Stimulated activated CD4-positive, alpha-beta T cell treated with anti-CD3 and anti-CD28 coated beads, Interleukin-15, amount 100 ng/mL, for 24 hours (primary cell): ENCODE measurements at places on chromosomes 2 and 18.

GRCh38 chr18:77101410-77102258 lies 30.9 kb downstream of the MBP start:
- DNase-seq: peak; percentile 77

DNA sequence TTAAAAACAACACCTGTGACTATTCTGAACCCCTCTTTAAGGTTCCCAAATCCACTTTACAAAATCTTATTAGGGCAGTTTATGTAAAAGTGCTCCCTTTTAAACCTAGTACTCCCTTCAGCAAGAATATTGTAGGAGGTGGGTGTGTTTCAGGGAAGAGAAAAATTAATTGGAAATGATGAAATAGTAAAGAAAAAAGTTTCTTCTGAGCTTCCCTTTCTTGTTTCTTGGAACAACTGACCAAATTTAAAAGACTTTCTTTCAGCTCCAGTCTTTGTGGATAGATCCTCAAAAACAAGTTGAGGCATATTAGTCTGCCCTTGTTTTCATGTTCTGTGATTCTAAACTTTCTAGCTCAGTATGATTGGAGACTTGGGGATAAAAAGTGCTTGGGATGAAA lies 3.0 kb downstream of the VWA3B start:
- no peak for DNase-seq

GRCh38 chr2:11257964-11258363 lies 86.5 kb downstream of the ROCK2 start:
- no peak for DNase-seq

GRCh38 chr2:193712912-193713311 lies 1518.2 kb upstream of the TMEFF2 start:
- DNase-seq: no peak

- DNase-seq: no peak
Observed at GRCh38 chr2:145800151-145801091, 1280.5 kb upstream of the ZEB2 start.

GRCh38 chr2:190315273-190315672 lies 4.4 kb downstream of the HIBCH start:
- no peak for DNase-seq

DNA sequence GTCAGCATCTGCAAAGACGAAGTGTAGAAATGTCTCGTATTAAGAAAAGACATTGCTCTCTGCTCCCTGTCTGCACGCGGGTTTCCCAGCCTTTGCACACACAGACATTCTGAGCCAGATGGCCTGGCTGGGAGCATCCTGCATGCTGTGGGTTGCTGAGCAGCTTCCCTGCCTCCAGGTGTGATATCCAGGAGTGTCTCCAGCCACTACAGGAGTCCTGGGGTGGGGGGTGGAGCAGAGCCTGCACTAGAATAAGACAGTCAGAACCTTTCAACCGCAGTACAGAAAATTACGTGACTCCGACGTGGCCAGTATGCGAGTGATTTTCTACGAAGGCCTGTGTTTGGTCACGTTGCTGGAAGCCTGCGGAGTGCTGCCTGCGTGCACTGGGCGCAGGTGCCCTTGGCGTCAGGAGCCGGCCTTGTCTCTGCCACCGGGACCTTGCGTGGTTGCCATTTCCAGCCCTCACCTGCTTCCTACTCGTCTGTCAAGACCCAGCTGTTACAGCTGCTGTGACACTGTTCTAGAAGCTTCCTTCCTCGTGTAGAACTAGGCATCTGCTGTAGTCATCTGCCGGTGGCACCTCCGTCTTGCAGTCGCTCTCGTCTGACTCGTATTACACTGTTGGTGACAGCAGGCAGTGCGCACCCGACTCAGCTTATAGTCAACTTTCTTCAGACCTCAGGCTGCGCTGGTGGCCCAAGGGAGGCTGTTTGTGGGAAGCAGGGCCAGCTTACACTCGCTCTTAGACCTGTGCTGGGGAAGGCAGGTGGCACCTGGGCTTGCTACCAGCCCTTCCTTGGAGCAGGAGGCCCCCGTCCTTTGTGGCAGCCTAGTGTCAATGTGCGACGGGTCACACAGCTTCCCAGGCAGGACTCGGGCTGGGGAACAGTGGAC lies 11.2 kb downstream of the CTDP1 start:
- no peak for DNase-seq

GRCh38 chr2:217513258-217513657 lies 489.5 kb downstream of the TNS1 start:
- DNase-seq: no peak

- no peak for DNase-seq
Observed at GRCh38 chr2:43303889-43304288, 77.5 kb upstream of the ZFP36L2 start.

DNA sequence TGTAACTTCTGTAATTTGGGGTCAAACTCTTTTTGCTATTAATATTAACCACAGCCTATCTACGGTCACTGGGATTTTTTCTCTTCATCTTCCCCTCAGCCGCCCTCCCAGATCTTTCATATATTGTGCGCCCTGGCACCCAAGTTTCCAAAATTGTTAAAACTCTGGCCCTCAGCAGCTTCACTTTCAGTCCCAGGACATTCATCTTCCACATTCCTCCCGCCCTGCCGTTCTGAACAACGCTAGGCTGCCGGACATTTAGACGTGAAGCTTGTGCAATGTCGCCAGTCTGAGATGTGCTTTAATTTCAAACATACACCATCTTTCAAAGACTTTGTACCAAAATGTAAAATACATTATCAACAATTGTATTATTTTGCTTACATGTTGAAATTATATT lies 1.8 kb upstream of the TMEM18 start:
- DNase-seq: no peak

DNA sequence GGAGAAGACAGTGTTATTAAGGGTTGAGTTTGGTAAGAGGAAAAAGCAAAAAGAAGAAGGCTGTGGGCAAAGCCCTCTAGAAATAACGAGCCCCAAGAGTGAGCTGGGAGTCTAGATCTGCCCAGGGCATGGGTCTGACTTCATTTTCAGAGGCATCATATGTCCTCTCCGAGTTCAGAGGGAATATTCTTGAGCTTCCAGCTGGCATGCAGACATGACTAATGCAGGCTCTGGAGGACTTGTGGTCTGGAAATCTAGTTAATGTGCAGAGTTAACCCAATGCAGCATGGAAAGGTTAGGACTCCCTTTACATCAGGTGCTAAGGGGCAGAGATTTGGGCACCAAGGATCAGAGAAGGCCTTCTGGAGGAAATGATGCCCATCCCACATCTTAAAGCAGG lies 7.3 kb downstream of the ACMSD start:
- DNase-seq: no peak

DNA sequence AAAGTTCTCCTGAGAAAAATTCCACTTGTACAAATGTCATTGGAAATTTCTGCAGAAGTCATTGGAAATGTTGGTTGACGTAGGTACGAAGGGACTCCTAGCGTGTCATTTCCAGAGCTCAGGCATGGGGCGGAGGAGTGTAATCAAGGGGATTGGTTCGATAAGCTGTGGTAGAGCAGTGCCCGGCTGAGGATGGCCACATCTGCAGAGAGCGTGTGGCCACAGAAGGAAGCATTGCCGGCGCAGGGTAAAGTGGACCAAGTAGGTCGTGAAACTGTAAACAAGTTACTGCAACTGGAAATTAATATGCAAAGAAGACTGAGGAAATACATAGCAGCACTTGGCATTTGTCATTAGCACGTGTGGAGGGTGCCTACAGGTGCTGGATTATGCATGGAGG lies 101.8 kb downstream of the DGKD start:
- DNase-seq: no peak

- DNase-seq: no peak
Observed at GRCh38 chr2:48131539-48132270, 225.4 kb upstream of the FBXO11 start.

DNA sequence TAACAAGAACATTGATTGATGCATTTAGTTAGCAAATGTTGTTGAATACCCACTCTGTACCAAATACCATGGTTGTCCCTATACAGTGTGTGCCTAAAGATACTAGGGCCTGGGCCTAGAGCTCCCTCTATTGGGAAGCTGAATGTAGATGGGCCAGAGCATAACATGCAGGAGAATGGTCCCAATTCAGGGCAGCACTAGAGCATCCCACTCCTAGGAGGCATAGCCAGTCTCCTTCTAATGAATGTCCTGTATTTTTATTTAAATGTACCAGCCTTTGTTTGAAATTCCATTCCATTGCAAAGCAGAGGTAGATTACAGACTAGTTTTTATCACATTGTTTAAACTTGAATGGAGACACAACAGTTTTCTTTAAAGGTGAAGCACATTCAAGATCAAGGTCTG lies 90.6 kb downstream of the FEZ2 start:
- peak; percentile 42 for DNase-seq

- DNase-seq: no peak
Observed at GRCh38 chr2:233945146-233945545, 28.0 kb downstream of the TRPM8 start.

DNA sequence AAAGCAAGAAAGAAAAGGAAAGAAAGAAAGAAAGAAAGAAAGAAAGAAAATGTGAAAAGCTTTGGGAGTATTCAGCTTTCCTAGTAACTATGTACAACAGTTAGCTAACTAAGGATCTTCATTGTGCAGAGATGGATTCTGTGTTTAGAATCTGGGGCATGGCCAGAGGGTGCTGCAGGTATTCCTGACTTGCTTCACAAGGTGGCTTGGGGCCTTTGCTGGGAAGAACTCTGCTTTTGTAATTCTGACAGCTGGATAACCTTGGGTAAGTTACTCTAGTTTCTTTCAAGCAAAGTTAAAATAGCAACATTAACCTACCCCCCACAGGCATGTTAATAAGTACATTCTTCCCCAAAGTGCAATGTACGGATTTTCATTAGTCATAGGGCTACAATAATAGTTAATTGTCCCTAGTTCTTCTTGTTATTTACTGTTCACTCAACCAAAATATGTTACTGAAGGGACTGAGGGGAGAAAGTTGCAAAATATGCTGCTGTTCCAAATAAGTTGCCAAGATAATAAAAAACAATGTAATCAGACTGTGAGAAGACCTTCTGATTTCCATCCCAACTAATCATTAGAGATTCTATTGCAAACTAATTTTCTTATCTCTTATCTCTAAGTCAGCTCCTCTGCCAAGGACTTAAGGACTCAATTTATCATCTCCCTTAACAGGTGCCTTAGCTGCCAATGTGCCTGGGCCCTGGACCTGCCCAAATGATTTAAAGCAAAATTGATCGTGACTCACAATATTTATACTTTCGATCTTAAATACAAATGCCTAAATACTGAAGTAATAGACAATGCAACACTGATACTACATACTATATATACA lies 50.3 kb downstream of the SERPINB8 start:
- DNase-seq: no peak

DNA sequence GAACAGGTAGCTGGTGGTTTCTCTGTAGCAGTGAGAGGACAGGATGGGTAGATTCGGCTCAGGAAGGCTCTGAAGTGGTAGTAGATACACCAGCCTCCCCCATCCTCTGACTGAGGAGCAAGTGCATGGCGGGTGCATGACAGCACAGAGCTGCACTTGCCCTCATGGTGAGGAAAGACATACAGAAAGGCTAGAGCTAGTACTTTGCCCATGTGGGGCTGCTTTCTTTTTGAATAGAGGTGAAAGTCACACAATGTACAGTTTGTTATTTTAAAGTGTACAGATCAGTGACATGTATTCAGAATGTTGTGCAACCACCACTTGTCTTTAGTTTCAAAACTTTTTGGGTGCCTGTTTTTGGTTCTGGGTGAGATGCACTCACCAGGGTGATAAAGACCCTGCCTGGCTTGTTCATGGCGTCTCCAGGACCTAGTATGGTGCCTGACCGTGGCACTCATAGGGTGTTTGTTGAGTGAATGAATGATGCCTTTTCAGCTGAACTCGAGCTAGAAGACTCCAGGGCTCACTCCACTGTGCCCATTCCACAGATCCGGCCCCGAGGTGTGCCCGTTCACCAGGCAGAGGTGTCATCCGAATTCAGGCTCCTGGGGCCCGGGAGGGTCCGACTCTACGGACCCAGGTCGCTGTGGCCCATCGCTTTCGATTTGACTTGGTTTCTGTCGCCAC lies 421 bp upstream of the VAMP5 start:
- peak; percentile 58 for DNase-seq

- no peak for DNase-seq
Observed at GRCh38 chr2:47313141-47313691, 89.7 kb upstream of the MSH2 start.

DNA sequence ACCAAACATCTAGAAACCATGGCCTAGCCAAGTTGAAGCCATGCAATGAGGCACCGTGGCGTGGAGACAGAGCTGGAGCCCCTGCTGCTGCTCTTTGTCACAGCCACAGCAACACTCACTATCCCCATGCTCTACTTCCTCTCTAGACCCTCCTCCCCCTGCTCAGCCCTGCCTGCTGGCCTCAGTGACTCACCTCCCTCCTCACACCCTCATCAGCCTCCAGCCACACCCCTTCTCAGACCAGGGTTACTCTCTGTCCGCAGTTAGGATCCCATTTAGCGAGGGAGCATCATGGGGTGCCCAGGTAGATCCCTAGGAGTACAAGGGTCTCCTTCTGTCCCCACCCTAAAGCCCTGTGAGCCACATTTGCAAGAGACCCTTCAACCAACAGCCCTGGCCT lies 25.4 kb upstream of the SOX11 start:
- no peak for DNase-seq

DNA sequence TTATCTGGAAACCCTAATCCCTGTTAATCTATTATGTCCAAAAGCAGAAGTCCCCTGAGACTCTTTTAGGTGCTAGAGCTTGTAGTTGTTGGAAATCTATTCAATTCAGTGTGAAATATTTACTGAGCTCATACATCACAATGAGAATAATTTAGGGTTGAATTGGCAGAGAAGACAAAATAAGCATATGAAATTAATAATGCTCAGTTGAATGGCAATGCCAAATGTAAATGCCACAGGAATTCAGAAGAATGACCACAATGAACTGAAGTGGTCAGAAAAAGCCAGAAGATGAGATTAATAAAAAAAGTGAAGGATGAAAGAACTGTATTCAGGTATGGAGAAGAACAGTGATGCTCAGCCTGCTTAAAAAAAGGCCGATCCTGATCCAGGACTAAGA lies 8.0 kb upstream of the STAT4 start:
- no peak for DNase-seq

- DNase-seq: no peak
Observed at GRCh38 chr2:12589802-12590320, 126.9 kb upstream of the TRIB2 start.

GRCh38 chr18:23378302-23378686 lies 74.8 kb upstream of the RIOK3 start:
- DNase-seq: no peak
